ENCODE measurements at places on chromosomes 12 and 14. TPM values are rescaled to one million over a fixed set of nuclear protein-coding genes. Genes with fewer than 3 reads are reported as not detected.
A peak's percentile ranks its signal among the peaks of the same experiment; 100 is the strongest.

DNA sequence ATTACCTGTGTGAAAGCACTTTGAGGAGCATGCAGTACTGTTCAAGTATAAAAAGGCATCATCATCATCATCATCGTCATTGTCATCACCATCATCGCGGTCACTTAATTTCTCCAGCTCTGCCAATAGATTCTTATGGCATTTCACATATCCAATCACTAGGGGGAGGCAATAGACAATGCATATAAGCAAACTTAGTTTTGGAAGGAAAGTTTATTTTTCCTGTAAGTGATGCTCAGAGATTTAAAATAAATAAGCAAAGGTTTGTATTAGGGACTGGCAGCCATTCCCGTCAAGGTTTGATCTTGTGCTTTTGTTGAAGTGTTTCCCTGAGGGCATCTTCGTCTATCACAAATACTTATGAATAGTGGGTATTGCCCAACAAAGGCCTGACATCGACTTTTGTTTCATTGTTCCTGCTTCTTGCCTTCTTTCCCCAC, 127.4 kb downstream of the KTN1 start:
- DNase-seq = no peak
- H3K27ac ChIP-seq = peak overlapping the region; percentile 8
- H3K36me3 ChIP-seq = no peaks in the 10 kb centered on the region
- H3K4me3 ChIP-seq = no peak overlapping the region

Gene ADAM20
- 4.4 TPM for total RNA-seq

DNA sequence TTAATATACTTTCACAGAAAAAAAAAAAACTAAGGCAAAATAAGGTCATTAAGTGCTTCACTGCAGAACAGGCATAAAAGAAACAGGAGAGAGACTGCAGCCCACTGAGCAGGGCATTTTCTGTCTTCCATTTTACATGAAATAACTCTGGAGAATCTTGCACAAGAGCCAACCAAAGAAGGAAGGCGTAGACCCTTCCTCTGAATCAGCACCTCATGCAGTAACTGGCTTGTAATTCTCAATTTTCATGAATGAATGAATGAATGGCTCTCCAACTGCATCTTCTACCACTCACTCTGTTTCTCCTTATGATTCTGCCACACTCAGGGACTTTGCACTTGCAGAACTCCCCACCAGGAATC, 102.0 kb upstream of the PPM1H start:
- no peak for DNase-seq
- no peaks in the 10 kb centered on the region for H3K4me1 ChIP-seq

Gene TAOK3
- total RNA-seq = 43.5 TPM

Gene KCNMB4
- 1.5 TPM for total RNA-seq

GRCh38 chr12:90915353-90915752, 39.6 kb downstream of the CCER1 start:
- H3K4me3 ChIP-seq = no peak overlapping the region
- no peaks in the 10 kb centered on the region for H3K36me3 ChIP-seq
- H3K27me3 ChIP-seq = no peaks in the 10 kb centered on the region
- no peak overlapping the region for H3K27ac ChIP-seq
- DNase-seq = no peak

GRCh38 chr12:88015825-88016224, 13.4 kb downstream of the C12orf50 start:
- H3K4me3 ChIP-seq = no peak overlapping the region
- no peak for DNase-seq
- H3K27ac ChIP-seq = no peak overlapping the region
- H3K4me1 ChIP-seq = no peaks in the 10 kb centered on the region

DNA sequence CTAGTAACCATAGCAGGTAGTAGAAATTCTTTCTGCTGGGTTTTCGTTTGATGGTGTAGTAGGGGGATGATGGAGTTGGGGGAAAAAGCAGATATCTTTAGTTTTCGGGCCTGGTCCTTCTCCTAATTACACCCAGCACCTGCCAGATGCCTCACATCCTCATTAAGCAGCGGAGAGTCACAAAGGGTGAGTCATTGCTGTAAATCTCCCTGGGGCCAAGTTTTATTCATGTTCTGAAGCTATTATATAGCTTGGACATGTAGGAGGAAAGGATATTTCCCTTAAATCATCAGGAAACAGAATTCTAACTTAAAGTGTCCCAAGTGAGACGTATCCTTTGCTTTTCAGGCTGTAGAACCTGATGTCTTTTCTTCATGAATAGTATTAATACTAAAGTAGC, 4.9 kb upstream of the NECAP1 start:
- no peaks in the 10 kb centered on the region for H3K36me3 ChIP-seq
- no peaks in the 10 kb centered on the region for H3K27me3 ChIP-seq
- H3K4me1 ChIP-seq = no peaks in the 10 kb centered on the region
- H3K4me3 ChIP-seq = no peak overlapping the region
- H3K27ac ChIP-seq = no peak overlapping the region

DNA sequence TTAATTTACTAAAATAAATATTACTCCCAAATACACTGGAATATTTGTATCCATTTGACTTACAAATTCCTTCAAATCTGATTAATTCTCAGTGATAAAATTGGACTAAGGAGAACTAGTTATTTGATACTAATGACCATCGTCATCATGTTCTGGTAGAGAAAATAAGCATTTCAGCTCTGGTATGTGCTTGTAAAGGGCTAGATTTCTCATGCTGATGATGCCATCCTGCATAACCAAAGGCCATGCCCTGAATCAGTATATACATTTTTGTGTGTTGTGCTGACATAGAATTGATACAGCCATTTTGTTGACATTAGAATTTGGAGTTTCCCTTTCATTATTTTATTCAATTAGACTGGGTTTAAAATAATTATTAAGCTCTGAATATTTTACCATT, 148.9 kb downstream of the PCNX1 start:
- DNase-seq = no peak
- no peak overlapping the region for H3K4me3 ChIP-seq
- H3K27me3 ChIP-seq = no peaks in the 10 kb centered on the region
- H3K36me3 ChIP-seq = no peaks in the 10 kb centered on the region
- no peak overlapping the region for H3K27ac ChIP-seq

GRCh38 chr14:100747021-100747586, 20.4 kb downstream of the DLK1 start:
- no peak overlapping the region for H3K4me3 ChIP-seq
- no peaks in the 10 kb centered on the region for H3K27me3 ChIP-seq
- no peaks in the 10 kb centered on the region for H3K4me1 ChIP-seq
- no peaks in the 10 kb centered on the region for H3K36me3 ChIP-seq
- no peak for DNase-seq

DNA sequence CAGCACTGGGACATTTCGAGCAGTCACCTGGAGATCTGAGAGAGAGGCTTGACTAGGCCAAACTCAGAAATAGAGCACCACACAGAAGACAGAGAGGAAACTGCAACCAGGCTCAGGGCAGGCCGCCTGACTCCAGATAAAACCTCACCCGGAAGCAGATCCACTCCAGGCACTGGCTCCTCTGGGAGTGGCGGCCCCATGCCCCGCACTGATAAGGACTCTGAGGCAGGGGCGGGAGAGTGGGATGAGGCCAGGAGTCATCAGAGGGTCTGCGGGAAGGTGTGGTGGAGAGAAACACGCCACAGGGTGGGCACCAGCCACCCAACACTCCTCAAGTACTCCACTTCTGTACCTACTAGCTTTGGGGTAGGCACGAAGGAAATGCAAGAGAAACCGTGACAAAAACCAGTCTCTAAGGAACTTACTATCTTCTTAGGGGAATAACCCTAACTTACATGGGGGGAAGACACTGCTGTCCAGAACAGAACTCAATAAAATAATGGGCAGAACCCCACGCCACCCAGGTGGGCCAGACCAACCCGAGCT, 71.3 kb downstream of the CHGA start:
- no peak for DNase-seq
- H3K36me3 ChIP-seq = no peaks in the 10 kb centered on the region
- no peak overlapping the region for H3K4me3 ChIP-seq
- no peaks in the 10 kb centered on the region for H3K4me1 ChIP-seq
- no peak overlapping the region for H3K27ac ChIP-seq

- no peaks in the 10 kb centered on the region for H3K36me3 ChIP-seq
- no peak overlapping the region for H3K27ac ChIP-seq
- no peak overlapping the region for H3K4me3 ChIP-seq
Observed at GRCh38 chr12:2641761-2642160, 153.0 kb upstream of the FKBP4 start.

DNA sequence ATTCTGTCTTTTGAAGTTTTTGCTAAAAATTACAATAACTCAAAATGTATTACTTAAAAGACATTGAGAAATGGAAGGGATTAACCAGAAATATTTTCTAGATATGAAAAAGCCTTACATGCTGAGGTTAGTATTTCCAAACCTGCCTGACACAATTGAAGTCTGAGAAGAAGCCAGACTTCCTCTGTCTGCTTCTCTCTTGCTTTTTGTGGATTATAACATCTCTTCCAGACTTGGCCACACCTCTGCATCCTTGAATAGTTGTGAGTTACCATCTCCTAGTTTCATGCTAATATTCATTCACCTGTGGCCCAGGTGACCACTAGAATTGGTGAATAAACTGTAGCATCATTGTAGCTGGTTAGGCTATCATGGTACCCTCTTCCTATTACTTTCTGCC, 497.6 kb downstream of the SLC16A7 start:
- no peak overlapping the region for H3K4me3 ChIP-seq
- H3K36me3 ChIP-seq = no peaks in the 10 kb centered on the region
- no peaks in the 10 kb centered on the region for H3K27me3 ChIP-seq
- H3K4me1 ChIP-seq = no peaks in the 10 kb centered on the region
- no peak overlapping the region for H3K27ac ChIP-seq

DNA sequence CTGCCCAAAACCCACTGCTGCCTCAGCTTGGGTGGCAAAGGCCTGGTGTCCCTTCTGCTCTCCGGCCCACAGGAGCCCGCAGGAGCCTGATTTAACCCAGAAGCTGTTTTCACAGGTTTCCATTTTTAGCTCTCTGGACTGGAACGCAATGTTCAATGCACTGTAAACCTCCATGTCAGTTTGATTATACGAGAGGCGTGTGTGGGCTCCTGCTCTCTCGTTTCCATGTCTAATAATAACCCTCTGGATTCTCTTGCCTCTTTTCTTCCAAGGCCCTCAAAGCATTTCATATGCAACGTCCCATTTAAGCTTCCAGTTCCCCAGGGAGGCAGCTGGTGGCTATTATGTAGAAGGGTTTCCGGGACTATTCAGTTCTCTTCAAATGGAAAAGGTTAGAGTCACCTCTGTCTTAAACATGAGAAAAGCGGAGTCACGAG, 161.1 kb downstream of the SUDS3 start:
- H3K4me3 ChIP-seq = no peak overlapping the region
- no peak for DNase-seq
- H3K36me3 ChIP-seq = no peaks in the 10 kb centered on the region
- no peak overlapping the region for H3K27ac ChIP-seq
- no peaks in the 10 kb centered on the region for H3K27me3 ChIP-seq
- H3K4me1 ChIP-seq = no peaks in the 10 kb centered on the region

- no peaks in the 10 kb centered on the region for H3K27me3 ChIP-seq
- H3K27ac ChIP-seq = no peak overlapping the region
- no peak for DNase-seq
- no peaks in the 10 kb centered on the region for H3K36me3 ChIP-seq
- H3K4me1 ChIP-seq = no peaks in the 10 kb centered on the region
Observed at GRCh38 chr14:24852312-24853060, 197.5 kb downstream of the STXBP6 start.

DNA sequence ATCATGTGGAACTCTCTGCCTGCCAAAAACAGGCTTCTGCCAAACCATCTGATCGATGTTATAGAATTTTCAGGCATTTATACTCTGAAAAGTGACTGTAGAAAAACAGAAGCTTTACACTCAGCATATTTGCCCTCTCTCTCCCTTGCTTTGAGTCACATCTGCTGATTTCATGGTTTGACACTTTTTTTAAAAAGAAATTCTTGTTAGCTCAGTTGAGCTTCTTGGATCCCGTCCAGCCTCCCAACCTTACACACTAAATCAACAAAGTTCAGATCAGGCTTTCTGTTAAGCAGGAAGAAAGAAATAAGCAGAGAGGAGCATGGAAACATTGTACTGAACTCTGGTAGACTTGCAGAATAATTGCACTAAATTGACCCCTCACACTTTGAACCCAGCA, 193.6 kb upstream of the SEL1L start:
- no peaks in the 10 kb centered on the region for H3K4me1 ChIP-seq
- H3K27me3 ChIP-seq = no peaks in the 10 kb centered on the region
- H3K36me3 ChIP-seq = no peaks in the 10 kb centered on the region
- H3K4me3 ChIP-seq = no peak overlapping the region
- no peak overlapping the region for H3K27ac ChIP-seq

GRCh38 chr12:24427776-24428175, 478.3 kb upstream of the SOX5 start:
- no peaks in the 10 kb centered on the region for H3K27me3 ChIP-seq
- no peak overlapping the region for H3K4me3 ChIP-seq
- H3K36me3 ChIP-seq = no peaks in the 10 kb centered on the region

Gene COX8C
- not detected for total RNA-seq

- no peak for DNase-seq
- H3K27me3 ChIP-seq = no peaks in the 10 kb centered on the region
- H3K4me1 ChIP-seq = no peaks in the 10 kb centered on the region
- H3K4me3 ChIP-seq = no peak overlapping the region
- H3K27ac ChIP-seq = no peak overlapping the region
Observed at GRCh38 chr12:130116791-130117190, 45.5 kb upstream of the FZD10 start.

- no peaks in the 10 kb centered on the region for H3K4me1 ChIP-seq
- H3K4me3 ChIP-seq = peak overlapping the region; percentile 11
- H3K27me3 ChIP-seq = no peaks in the 10 kb centered on the region
- H3K36me3 ChIP-seq = no peaks in the 10 kb centered on the region
- DNase-seq = peak; percentile 39
Observed at GRCh38 chr12:29725587-29726320, 58.0 kb downstream of the TMTC1 start.

- DNase-seq = no peak
- H3K36me3 ChIP-seq = no peaks in the 10 kb centered on the region
- H3K27me3 ChIP-seq = no peaks in the 10 kb centered on the region
- H3K4me1 ChIP-seq = no peaks in the 10 kb centered on the region
- no peak overlapping the region for H3K27ac ChIP-seq
- H3K4me3 ChIP-seq = no peak overlapping the region
Observed at GRCh38 chr12:115583591-115583990, 693.9 kb downstream of the MED13L start.

DNA sequence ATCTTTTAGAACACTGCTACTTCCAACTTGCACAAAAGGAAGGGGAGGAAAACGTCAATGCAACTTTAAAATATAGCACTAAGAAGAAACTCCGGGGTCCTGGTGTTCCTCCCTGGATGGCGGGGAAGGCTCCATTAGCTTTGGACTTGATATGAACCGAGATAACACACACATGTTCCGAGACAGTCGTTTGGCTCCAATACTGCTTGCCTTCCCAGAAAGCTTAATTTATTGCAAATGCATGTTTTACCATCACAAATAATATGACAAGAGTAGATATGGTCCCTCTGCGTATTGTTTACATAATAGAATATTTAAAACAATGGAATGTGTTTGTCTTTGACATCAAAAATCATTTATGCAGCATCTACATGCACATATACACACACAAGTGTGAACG, 87.6 kb upstream of the CLMN start:
- H3K4me1 ChIP-seq = peaks cover 19% of the 10 kb centered on the region
- no peak overlapping the region for H3K27ac ChIP-seq
- no peak for DNase-seq
- H3K36me3 ChIP-seq = no peaks in the 10 kb centered on the region

GRCh38 chr12:94532490-94533422, 73.1 kb upstream of the CEP83 start:
- no peak for DNase-seq
- H3K4me1 ChIP-seq = no peaks in the 10 kb centered on the region
- no peak overlapping the region for H3K27ac ChIP-seq
- no peak overlapping the region for H3K4me3 ChIP-seq

GRCh38 chr14:76134231-76134630, 17.5 kb upstream of the GPATCH2L start:
- H3K36me3 ChIP-seq = no peaks in the 10 kb centered on the region
- H3K27ac ChIP-seq = no peak overlapping the region
- H3K27me3 ChIP-seq = peaks cover 38% of the 10 kb centered on the region
- H3K4me1 ChIP-seq = no peaks in the 10 kb centered on the region

Gene LRP1-AS
- not detected for total RNA-seq
